Natural killer cell (primary cell): ENCODE measurements at places on chromosomes 1 and 21. TPM values are rescaled to one million over a fixed set of nuclear protein-coding genes. Genes with fewer than 3 reads are reported as not detected.

GRCh38 chr1:89271341-89272015 is 1.2 kb downstream of the GBP5 start:
- DNase-seq: no peak

DNA sequence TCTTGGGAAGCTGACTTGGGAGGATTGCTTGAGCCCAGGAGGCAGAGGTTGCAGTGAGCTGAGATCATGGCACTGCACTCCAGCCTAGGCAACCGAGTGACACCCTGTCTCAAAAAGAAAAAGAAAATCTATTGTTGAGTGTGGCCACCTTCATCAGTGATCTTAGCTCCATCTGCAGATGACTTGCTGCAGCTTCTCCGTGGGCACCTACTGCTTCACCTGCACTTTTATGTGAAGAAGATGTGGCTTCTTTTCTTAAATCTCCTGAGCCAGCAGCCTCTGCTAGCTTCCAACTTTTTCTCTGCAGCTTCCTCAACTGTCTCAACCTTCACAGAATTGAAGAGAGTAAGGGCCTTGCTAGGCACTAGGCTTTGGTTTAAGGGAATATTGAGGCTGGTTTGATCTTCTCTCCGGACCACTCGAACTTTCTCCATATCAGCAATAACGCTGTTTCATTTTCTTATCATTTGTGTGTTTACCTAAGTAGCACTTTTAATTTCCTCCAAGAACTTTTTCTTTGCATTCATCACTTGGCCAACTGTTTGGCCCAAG is 28.0 kb downstream of the AGPAT3 start:
- DNase-seq: peak; percentile 34

GRCh38 chr1:18926315-18927081 is 24.1 kb upstream of the ALDH4A1 start:
- DNase-seq: peak; percentile 91

CYP2J2 gene
- 0.20 TPM for total RNA-seq

DNA sequence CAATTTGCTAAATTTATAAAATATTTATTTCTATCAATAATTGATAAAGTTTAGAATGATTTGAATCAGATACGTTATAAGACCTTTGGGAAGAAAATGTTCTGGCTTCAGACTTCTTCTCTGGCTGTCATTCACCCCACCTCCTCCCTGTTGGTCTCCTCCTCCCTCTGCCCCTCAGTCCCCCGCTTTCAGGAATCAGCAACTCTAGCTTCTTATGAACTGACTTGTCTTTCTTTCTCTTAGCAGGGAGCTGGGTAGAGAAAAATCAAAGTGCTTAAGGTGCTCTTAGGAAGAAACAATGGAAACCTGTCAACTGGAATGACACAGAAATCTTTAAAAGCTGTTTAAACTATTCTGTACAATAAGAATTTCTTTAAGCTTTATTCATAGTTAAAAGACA is 71.3 kb upstream of the ETV3 start:
- no peak for DNase-seq

- DNase-seq: no peak
These were observed 15.3 kb downstream of the MASP2 start for GRCh38 chr1:11031624-11032262.

RORC gene
- 0.78 TPM for total RNA-seq

FCRL4 gene
- not detected for total RNA-seq

GRCh38 chr1:201020721-201021629 is 2.5 kb downstream of the KIF21B start:
- no peak for DNase-seq

- no peak for DNase-seq
These were observed 32.2 kb downstream of the PADI6 start for GRCh38 chr1:17404034-17404684.

- no peak for DNase-seq
These were observed 10.8 kb downstream of the FMO5 start for GRCh38 chr1:147214325-147214724.

GRCh38 chr1:17557986-17558385 is 18.5 kb downstream of the ARHGEF10L start:
- no peak for DNase-seq

DNA sequence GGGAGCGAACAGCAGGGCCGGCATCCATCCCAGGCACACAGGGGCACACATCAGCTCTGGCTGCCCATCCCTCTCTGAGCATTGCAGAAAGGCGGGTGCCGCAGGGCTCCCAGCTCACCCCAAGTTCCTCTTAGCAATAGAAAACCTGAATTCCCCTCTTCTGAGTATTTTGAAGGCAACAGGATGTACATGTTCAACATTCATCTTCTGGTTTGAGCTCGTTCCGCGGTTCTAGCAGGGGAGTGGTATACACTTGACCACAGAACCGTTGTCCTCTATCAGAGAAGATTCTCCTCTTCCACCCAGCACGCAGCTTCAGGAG is 23.6 kb downstream of the ACTA1 start:
- DNase-seq: no peak

DNA sequence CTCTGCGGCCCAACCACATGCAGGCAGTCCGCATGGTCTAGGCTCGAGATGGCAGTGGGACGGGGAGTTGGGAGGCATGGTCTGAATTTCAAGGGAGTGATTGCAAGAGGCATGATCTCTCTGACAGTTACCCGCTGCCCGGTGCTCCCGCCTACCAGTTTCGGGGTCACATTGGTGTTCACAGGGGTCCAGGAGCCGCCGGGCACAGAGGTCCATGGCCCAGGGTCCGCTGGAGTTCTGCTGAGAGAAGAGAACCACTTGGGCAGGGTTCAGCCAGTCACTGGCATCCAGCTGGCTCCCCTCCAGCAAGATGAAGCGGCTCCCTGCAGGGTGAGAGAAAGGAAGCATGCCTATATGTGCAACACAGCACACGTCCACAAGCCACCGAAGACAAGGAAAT is 141.3 kb downstream of the ASTN1 start:
- no peak for DNase-seq

EIF4G3 gene
- 107 TPM for total RNA-seq

- DNase-seq: no peak
These were observed 4.3 kb upstream of the LMNA start for GRCh38 chr1:156110252-156110651.

- DNase-seq: no peak
These were observed 105.5 kb downstream of the TNNI3K start for GRCh38 chr1:74340656-74341055.

GRCh38 chr1:208179263-208179816 is 64.8 kb downstream of the PLXNA2 start:
- no peak for DNase-seq

GRCh38 chr21:46054451-46054881 is 43.4 kb upstream of the COL6A2 start:
- DNase-seq: no peak

SH3D21 gene
- total RNA-seq: 2.6 TPM

- no peak for DNase-seq
These were observed 10.3 kb downstream of the KIAA0040 start for GRCh38 chr1:175182201-175182746.

DNA sequence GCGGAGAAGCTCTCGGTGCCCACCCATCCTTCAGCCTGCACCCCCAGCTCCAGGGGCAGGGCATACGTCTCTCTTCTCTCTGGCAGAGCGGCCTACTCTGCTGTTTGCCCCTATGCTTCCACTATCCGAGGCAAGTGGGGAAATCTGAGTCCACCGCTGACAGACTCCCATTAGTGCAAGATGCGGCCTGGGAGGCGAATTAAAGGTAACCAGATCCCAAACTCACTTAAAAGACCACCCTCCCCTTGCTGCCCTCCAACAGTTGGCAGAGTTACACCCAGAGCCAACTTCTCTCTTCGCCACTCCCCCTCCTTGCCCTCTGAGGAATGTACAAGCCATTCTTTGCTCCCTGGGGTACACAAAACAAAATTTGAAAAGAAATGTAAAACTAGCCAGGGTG is 6.4 kb downstream of the FOXD3 start:
- DNase-seq: no peak

DNA sequence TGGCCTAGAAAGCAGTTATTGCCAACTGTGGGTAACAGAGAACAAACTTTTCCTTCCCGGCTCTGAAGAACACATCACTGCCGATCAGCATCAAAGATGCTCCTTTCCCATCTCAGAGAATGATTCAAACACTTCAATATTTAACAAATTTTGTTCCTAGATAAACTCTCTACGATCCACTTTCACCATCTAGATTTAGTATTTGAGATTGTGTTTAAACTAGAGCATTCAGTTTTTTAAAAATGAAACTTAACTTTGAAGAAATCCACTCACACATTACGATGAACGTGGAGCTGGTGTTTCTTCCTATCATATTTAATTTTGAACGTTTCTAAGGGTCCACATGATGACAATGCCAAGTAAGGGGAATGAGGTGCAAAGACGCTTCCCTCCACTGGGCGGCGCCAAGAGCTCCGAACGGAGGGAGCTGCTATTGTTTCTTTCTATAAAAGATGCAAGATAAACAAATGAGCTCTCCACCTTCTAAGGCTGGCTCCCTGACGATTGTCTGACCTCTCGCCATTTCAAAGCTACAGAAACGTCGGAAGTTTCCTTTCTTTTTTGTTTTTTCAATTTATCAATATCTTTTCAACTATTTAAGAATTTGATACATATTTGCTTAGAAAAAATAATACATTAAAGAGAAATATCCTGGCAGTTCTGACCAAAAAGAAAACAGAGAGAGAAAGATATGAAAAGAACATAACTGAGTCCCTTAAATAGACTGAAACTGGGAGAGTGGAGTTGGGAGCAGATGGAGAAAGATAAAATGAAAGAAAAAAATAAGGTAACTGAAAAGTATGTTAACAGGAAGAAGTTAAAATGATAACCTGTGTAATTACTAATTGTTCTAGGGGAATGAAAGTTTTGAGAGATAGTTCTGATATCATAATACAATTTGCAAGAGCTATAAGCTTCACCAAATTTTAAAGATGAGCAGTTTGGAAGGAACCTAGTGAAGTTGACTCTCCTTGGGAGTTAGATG is 4.4 kb upstream of the BARHL2 start:
- no peak for DNase-seq

- DNase-seq: no peak
These were observed 2.2 kb upstream of the ACTRT2 start for GRCh38 chr1:3019007-3019515.

KIF17 gene
- not detected for total RNA-seq

RAP1GAP gene
- 0.47 TPM for total RNA-seq

DNA sequence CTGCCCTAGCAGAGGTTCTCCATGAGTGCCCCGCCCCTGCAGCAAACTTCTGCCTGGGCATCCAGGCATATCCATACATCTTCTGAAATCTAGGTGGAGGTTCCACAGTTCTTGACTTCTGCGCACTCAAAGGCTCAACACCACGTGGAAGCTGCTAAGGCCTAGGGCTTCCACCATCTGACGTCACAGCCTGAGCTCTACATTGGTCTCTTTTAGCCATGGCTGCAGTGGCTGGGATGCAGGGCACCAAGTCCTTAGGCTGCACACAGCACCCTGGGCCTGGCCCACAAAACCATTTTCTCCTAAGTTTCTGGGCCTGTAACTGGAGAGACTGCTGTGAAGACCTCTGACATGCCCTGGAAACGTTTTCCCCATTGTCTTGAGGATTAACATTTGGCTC is 272.6 kb upstream of the PLXNA2 start:
- DNase-seq: no peak

- DNase-seq: peak; percentile 29
These were observed 805 bp downstream of the ZNHIT6 start for GRCh38 chr1:85707267-85707989.

- no peak for DNase-seq
These were observed 160.5 kb downstream of the TBX15 start for GRCh38 chr1:118827636-118828035.

RAB3B gene
- 0.03 TPM for total RNA-seq

DNA sequence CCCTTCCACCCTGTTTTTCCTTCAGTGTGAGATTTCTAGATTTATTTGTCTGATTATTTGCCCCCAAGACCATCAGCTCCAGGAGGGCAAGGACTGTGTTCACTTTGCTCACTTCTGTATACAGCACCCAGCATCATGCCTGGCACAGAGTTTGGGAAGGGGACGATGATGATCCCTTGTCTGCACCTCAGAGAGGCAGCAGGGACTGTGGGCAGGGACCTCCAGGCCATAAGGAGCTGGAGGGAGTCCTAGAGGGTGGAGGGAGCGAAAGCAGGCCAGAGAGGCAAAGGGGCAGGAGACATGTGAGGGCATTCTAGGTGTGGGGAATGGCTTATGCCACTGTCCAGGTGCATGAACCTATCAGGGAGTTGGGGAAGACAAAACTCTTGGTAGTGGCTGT is 32.8 kb downstream of the H3-3A start:
- DNase-seq: no peak

GRCh38 chr1:18463984-18464664 is 16.6 kb upstream of the KLHDC7A start:
- DNase-seq: no peak

LAD1 gene
- total RNA-seq: 0.68 TPM

- DNase-seq: no peak
These were observed 439.4 kb downstream of the CAMTA1 start for GRCh38 chr1:7224644-7225043.

GRCh38 chr1:247112479-247112781 is 8.3 kb upstream of the ZNF669 start:
- DNase-seq: no peak

MROH7 gene
- 0.16 TPM for total RNA-seq

DNA sequence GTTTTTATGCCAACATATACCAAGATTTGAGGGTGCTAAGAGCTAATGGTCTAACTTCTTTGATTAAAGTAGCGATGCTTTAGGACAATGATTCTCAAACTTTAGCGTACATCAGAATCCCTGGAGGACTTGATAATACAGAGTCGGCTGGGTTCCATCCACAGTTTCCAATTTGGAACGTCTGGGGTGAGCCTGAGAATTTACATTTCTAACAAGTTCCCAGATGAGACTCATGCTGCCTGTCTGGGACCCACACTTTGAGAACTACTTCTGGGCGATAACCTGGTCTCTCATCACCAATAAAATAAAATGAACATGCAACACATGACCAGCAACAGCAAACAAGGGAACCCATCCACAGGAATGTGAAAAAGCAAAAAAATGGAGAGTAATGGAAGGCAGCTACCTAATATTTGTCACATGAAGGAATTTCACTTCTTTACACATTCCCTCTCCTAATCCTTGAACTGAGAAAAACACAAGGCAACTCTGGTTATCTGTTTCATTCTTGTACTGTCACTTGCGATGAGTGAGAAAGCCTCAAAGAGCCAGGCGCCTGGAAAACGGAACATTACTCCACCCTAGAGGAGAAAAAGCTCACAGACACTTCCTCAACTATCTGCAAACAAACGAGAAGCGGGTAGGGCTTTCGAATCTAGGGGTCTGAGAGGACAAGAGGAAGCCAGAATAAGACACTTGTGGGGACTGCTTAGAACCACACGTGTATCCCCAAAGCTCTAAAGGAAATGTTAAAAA is 14.0 kb downstream of the HSF2BP start:
- DNase-seq: peak; percentile 57

DNA sequence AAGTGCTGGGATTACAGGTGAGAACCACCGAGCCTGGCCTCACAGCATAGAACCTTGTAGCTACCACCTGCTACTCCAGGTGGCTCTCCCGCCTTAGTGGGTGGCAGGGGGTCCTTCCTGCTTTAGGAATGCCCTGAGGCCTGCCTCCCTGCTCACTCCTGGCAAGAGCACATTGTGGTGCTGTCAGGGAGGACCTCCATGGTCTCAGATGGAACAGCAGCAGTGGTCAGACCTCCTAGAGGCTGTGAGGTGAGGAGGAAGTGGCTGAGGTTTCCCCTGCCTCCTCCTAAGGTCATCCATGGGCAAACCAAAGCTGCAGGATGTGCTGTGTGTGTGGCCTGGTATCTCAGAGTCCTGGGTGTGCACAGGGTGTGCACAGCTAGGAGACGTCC is 6.7 kb downstream of the SOX13 start:
- no peak for DNase-seq

- DNase-seq: no peak
These were observed 534.2 kb downstream of the LTN1 start for GRCh38 chr21:28458446-28458845.

FAM177B gene
- total RNA-seq: not detected
